Stimulated activated CD8-positive, alpha-beta memory T cell treated with anti-CD3 and anti-CD28 coated beads, Interleukin-7, amount 100 ng/mL, for 1 hour (primary cell): ENCODE measurements at places on chromosomes 16 and 17.

GRCh38 chr17:63925615-63926014 lies 6.5 kb downstream of the CD79B start:
- no peak for DNase-seq

DNA sequence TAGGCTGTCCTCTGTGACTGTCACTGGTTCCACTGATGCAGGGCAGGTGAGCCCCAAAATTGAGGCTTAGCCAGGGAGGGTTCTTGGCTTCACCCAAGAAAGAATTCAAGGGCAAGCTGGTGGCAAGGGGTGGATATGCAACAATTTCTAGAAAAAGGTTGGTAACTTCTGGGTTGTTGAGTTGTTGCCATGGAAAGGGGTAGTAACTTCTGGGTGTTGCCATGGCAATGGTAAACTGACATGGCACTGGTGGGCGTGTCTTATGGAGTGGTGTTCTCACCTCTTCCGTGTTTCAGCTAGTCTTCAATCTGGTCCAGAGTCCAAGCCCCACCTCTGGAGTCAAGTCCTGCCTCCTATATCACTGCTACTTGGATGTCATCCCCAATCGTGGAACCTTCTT lies 9.5 kb upstream of the GUCY2D start:
- DNase-seq, result no peak

GRCh38 chr16:88461331-88462269 lies 8.5 kb downstream of the ZFPM1 start:
- no peak for DNase-seq

- no peak for DNase-seq
Observed at GRCh38 chr16:57536306-57537193, at the start of gene CCDC102A. Gene CCDC102A, minus strand, starts transcription at chr16:57536571. Its CDS starts 7,394 bp downstream, at chr16:57529177.
